ENCODE measurements at places on chromosomes 11 and 22.

- no peak for DNase-seq
- H3K27me3 ChIP-seq, result peaks cover 47% of the 10 kb centered on the region
- H3K36me3 ChIP-seq, result no peaks in the 10 kb centered on the region
Observed at GRCh38 chr22:46030231-46030880, 53.4 kb upstream of the WNT7B start.

GRCh38 chr11:15590132-15590531 is 475.4 kb downstream of the INSC start:
- no peaks in the 10 kb centered on the region for H3K4me1 ChIP-seq
- no peaks in the 10 kb centered on the region for H3K36me3 ChIP-seq
- H3K4me3 ChIP-seq, result no peak overlapping the region

DNA sequence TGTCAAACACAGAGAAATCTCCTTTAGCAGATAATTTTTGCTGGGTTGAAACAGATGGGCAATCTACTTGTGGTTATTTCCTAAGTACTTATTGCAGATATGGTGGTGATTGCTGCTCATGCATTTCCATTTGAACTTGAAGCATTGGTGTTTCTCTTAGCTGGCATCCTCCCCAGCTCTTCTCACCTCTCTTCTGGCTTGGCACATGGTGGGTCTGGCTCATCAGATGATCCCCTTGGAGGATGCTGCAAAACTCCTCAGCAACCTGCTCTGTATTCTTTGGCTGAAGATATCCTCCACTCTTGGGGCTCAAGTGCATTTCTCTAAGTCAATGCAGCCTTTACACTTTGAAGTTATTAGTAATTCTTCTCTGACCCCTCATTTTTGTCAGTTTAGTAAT is 87.3 kb upstream of the MYO18B start:
- H3K27me3 ChIP-seq, result no peaks in the 10 kb centered on the region
- H3K36me3 ChIP-seq, result no peaks in the 10 kb centered on the region
- H3K27ac ChIP-seq, result no peak overlapping the region
- no peaks in the 10 kb centered on the region for H3K4me1 ChIP-seq
- no peak overlapping the region for H3K4me3 ChIP-seq

GRCh38 chr22:49538006-49538405 is 289.7 kb downstream of the BRD1 start:
- DNase-seq, result no peak
- H3K27ac ChIP-seq, result no peak overlapping the region
- no peak overlapping the region for H3K4me3 ChIP-seq
- H3K4me1 ChIP-seq, result peaks cover 2% of the 10 kb centered on the region
- H3K27me3 ChIP-seq, result no peaks in the 10 kb centered on the region
- peaks cover 2% of the 10 kb centered on the region for H3K36me3 ChIP-seq

DNA sequence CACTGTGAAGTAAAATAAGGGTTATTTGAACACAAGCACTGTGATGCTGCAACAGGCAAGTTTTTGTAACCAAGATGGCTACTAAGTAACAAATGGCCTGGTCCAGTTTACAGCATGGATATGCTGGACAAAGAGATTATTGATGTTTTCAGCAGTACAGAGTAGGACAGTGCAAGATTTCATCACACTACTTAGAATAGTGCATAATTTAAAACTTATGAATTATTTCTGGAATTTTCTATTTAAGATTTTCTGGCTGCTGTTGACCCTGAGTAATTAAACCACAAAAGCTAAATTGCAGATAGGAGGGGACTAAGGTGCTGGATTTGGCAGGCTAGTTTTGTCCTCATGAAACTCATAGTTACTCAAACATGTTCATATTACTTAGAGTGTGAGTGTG is 33.1 kb downstream of the CEP295 start:
- no peak overlapping the region for H3K27ac ChIP-seq
- peaks cover 3% of the 10 kb centered on the region for H3K4me1 ChIP-seq
- H3K4me3 ChIP-seq, result no peak overlapping the region

- no peaks in the 10 kb centered on the region for H3K4me1 ChIP-seq
- H3K27me3 ChIP-seq, result no peaks in the 10 kb centered on the region
- H3K27ac ChIP-seq, result no peak overlapping the region
- no peak for DNase-seq
- H3K4me3 ChIP-seq, result no peak overlapping the region
Observed at GRCh38 chr11:131924457-131925201, 554.2 kb downstream of the NTM start.

- peaks cover 19% of the 10 kb centered on the region for H3K4me1 ChIP-seq
- H3K27ac ChIP-seq, result peak overlapping the region; percentile 29
- no peaks in the 10 kb centered on the region for H3K27me3 ChIP-seq
- DNase-seq, result no peak
- H3K4me3 ChIP-seq, result no peak overlapping the region
Observed at GRCh38 chr22:37749831-37750595, 53.2 kb downstream of the TRIOBP start.

DNA sequence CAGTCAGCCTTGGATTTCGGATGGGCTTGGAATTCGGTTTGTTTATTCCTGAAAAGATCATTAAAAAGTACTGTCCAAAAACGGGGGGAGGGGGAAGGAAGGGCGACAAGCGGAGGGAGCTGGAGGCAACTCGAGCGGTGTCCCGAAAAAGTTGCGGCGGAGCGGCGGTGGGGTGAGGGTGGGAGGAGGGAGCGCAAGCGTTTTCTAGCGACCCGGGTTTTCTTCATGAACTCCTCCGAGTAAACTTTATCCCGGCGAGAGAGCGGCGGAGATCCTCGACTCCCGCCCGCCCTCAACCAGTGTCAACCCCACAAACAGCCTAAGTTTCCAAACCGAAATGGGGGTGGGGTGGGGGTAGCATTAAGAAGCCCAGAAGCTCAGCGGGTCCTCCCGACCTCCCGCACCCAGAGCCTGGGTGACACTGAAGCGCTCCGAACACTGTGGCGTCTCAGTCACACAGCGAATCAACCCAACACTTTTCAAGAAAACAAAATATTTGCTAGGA is 133.0 kb upstream of the C11orf58 start:
- H3K27me3 ChIP-seq, result peaks cover 31% of the 10 kb centered on the region
- no peak for DNase-seq
- H3K36me3 ChIP-seq, result peaks cover 5% of the 10 kb centered on the region
- no peak overlapping the region for H3K27ac ChIP-seq
- no peak overlapping the region for H3K4me3 ChIP-seq

DNA sequence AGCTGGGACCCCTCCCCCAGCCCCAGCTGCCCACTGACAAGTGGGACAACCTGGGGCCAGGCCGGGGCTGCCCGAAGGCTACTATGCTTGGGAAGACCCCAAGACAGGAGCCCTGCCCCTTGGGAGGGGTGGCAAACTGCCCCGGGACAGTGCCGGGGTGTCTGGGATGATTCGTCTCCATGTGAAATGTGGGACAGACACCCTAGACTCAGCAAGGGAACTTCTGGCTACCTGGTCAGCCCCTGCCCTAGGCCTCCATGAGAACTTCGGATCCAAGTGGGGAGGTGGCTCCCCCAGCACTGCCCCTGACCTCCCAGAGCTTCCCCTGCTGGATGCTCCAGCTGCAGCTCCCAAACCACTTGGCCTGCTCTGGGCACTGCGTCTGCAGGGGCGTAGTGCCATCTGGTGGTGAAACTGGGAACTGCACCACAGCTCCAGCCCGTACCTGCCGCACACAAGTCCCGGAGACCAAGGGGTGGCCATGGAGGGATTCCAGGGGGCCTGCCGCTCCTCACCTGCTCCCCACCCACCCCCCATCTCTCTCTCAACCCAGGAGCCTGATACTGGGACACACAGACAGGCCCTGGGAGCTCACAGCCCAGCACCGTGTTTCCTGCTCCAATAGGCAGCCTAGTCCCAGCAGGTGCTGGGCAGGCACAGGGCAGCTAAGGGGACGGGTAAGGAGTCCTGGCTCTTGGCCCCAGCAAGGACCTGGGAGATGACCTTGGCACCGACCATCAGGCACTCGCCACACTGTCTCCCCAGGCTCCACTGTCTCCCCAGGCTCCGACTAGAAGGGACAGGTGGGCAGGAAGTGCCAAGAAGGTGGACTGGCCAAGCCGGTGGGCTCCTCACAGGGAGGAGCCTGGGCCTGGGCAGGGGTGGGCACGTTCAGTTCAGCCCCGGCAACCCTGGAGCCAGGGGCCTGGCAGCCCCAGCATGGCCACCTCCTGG is 194.1 kb downstream of the IGLL1 start:
- no peak overlapping the region for H3K27ac ChIP-seq
- H3K27me3 ChIP-seq, result peaks cover 29% of the 10 kb centered on the region
- DNase-seq, result peak; percentile 74

- no peak for DNase-seq
- H3K27me3 ChIP-seq, result no peaks in the 10 kb centered on the region
- H3K27ac ChIP-seq, result no peak overlapping the region
- H3K4me3 ChIP-seq, result no peak overlapping the region
Observed at GRCh38 chr11:107816028-107816427, 42.6 kb downstream of the SLC35F2 start.

GRCh38 chr22:44522526-44523170 is 24.6 kb upstream of the RTL6 start:
- no peak for DNase-seq
- H3K4me3 ChIP-seq, result no peak overlapping the region
- no peaks in the 10 kb centered on the region for H3K4me1 ChIP-seq
- H3K27me3 ChIP-seq, result peaks cover 65% of the 10 kb centered on the region
- no peak overlapping the region for H3K27ac ChIP-seq

DNA sequence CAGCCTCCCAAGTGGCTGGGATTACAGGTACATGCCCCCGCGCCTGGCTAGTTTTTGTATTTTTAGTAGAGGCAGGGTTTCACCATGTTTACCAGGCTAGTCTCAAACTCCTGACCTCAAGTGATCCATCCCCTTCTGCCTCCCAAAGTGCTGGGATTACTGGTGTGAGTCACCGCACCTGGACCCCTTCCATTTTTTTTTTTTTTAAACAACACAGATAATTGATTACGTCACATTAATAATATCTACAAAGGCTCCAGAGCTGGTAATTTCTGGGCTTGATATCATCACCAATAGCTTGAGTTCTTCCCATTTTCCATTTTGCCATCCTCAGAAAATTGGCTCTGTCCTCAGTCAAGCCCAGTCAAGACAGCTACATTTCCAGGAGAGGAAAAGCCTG is 7.2 kb downstream of the TTLL1 start:
- H3K4me3 ChIP-seq, result no peak overlapping the region
- no peaks in the 10 kb centered on the region for H3K27me3 ChIP-seq
- peaks cover 13% of the 10 kb centered on the region for H3K36me3 ChIP-seq
- no peak for DNase-seq

DNA sequence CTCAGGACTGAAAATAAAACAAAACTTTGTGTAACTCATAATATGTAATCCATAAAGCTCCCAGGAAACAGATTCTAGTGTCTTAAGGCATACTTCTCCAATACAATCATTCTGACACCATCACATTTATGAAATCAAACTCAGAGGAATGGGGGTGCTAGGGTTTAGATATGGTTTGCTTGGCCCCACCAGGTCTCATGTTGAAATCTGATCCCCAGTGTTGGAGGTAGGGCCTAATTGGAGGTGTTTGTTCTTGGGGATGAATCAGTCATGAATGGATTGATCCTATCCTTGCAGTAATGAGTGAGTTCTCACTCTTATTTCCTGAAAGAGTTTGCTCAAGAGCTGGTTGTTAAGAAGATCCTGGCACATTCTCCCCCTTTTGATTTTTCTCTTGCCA is 380.9 kb downstream of the ETS1 start:
- H3K27ac ChIP-seq, result no peak overlapping the region
- no peak overlapping the region for H3K4me3 ChIP-seq
- no peaks in the 10 kb centered on the region for H3K4me1 ChIP-seq
- H3K36me3 ChIP-seq, result no peaks in the 10 kb centered on the region
- DNase-seq, result no peak
- no peaks in the 10 kb centered on the region for H3K27me3 ChIP-seq

DNA sequence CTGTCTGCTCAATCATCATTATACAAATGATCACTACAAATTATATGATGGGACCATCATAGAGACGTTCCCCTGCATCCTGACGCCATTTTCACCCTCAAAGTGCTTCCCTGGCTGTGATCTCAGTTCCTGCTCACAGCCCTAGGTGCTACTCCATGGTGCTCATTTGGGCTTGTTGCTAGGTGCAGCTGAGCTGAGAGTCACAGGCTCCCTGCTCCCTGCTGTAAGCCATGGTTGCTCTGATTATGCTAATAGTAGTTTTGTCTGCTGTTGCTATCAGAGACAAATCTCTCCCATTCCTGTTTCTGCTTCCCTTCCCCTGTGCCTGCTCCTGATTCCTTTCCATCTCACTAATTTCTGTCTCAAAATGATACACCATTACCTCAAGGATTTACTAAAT is 474.3 kb downstream of the METTL15 start:
- no peak overlapping the region for H3K27ac ChIP-seq
- no peaks in the 10 kb centered on the region for H3K36me3 ChIP-seq
- H3K27me3 ChIP-seq, result no peaks in the 10 kb centered on the region
- DNase-seq, result no peak
- no peak overlapping the region for H3K4me3 ChIP-seq

- H3K4me1 ChIP-seq, result no peaks in the 10 kb centered on the region
- DNase-seq, result no peak
- no peak overlapping the region for H3K27ac ChIP-seq
- H3K36me3 ChIP-seq, result no peaks in the 10 kb centered on the region
Observed at GRCh38 chr11:105763594-105763993, 153.7 kb downstream of the GRIA4 start.

GRCh38 chr22:23772649-23773473 is at the start of gene MMP11:
Gene MMP11, plus strand, starts transcription at chr22:23772849. Its CDS starts 22 bp downstream, at chr22:23772871.
- peak; percentile 24 for DNase-seq
- H3K4me1 ChIP-seq, result peaks cover 13% of the 10 kb centered on the region
- no peaks in the 10 kb centered on the region for H3K36me3 ChIP-seq
- H3K27ac ChIP-seq, result no peak within 1 kb of the TSS

Measured in effector memory CD8-positive, alpha-beta T cell (primary cell).